ENCODE measurements at places on chromosomes 4 and X. TPM values are rescaled to one million over a fixed set of nuclear protein-coding genes. Genes with fewer than 3 reads are reported as not detected.

DNA sequence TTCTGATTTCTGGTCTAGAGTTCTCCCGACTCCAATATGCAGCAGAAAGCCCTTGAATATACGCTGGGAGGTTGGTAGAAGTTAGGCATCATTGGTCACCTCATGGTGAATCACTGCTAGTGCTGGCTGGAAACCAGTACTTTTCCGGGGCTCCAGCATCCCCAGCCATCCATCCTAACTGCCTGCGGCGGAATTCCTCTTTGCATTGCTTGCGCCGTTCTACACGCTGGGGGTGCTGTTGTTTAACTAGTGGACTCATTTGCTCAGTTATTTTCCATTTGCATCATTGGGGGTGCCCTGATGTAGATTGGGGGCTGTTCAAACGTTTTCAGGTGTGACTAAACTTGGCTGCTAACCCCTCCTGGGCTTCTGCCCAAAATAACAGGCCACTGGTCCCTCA, 23.3 kb upstream of the GPR50 start:
- DNase-seq, result no peak

- no peak for DNase-seq
These were observed 376.5 kb upstream of the MAD2L1 start for GRCh38 chr4:120443116-120443515.

DNA sequence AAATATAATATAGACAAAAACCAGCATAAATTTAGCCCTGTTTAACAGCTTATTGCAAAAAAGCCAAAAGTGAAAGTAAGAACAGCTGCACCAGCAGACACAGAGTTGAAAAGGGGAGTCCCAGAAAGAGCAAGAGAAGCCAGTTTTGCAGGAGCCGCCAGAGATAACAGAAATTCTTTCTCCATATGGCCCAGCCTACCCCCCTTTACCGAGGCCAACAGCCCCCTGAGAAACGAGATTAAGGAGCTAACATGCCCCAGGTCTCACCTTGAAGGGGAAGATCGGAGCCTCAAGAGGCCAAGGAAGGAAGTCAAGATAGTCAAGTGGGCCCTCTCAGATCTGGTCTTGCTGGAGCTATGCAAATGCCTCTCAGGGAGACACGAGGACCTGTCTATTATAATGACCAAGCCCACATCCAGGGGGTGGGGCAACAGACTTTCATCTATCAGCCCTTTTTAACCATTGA, 4.8 kb downstream of the ACOX3 start:
- no peak for DNase-seq

- no peak for DNase-seq
These were observed 3.0 kb downstream of the SASH3 start for GRCh38 chrX:129782706-129783105.

- no peak for DNase-seq
These were observed 835 bp upstream of the NFKB1 start for GRCh38 chr4:102500352-102500695.

DNA sequence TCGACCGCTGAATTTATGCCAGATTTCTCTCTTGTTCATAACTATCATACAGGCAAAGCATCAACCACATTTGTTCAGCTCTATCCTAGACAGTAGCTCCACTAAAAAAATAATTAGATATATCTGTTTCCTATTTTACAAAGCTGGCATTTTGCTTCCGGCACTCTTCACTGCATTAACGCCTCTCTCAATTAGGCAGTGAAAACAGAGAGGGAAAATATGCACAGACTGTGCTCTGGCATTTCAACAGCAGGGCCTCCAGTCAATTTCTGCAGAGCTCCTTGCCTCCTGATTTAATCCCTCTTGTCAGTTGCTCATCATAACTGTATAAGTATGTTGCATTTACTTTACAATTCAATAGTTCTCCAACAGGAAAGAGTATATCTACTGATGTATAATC, 666.9 kb upstream of the INTU start:
- no peak for DNase-seq

- no peak for DNase-seq
These were observed 119.4 kb downstream of the AFAP1 start for GRCh38 chr4:7820031-7820818.

GRCh38 chr4:152243896-152244595, 291.8 kb downstream of the FBXW7 start:
- no peak for DNase-seq

DNA sequence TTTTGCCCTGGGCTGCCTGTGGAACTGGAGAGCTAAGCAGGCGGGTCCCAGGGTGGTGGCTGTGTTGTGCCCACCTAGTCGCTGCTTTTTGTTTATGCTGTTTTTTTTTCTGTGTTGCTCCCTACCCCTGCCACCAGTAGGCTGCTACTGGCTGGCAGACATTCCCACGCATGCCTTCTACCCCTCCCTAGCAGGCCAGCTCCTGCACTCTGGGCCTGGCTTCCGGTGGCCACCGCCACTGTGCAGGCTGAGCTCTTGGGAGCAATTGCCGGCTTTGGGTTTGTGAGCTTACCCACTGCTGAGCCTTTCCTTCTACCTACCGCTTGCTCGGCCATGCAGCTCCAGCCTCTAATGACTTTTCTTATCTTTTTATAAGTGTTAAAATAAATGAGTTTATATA, 57.6 kb downstream of the RBM46 start:
- DNase-seq, result no peak

GRCh38 chrX:17072721-17073230, 126.3 kb downstream of the REPS2 start:
- DNase-seq, result no peak

GRCh38 chr4:183445097-183445428, 627 bp downstream of the CDKN2AIP start:
- DNase-seq, result no peak

DNA sequence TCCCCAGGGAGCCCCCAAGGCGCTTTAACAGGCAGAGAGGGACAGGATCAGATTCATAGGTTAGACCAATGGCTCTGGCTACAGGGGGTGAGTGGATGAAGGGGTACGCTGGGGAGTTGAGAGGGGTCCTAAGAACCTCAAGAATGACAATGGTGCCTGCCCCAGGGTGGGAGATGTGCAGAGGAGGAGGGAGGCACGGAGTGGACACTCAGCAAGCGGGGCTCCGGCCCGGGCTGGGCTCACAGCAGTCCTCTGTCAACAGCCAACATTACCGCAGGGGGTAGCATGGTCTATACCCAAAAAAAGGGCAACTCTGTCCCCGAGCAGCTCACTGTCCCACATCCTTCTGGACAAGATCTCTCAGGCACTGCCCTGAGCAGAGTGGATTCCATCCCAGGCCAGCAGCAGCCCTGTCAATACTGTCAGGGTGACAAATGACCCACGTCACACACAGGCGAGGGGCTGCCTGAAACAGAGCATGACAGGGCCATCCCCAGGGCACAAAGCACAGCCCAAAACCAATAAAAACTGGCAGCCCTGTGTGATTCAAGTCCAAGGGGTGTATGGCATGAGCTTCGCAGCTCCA, 47.7 kb upstream of the PPP2R2C start:
- DNase-seq, result no peak

- no peak for DNase-seq
These were observed 2337.6 kb downstream of the PCDH7 start for GRCh38 chr4:33057736-33058135.

- DNase-seq, result no peak
These were observed 1156.7 kb downstream of the FAM133A start for GRCh38 chrX:94830717-94831116.

GRCh38 chrX:10598540-10598939, 21.8 kb downstream of the MID1 start:
- no peak for DNase-seq

DNA sequence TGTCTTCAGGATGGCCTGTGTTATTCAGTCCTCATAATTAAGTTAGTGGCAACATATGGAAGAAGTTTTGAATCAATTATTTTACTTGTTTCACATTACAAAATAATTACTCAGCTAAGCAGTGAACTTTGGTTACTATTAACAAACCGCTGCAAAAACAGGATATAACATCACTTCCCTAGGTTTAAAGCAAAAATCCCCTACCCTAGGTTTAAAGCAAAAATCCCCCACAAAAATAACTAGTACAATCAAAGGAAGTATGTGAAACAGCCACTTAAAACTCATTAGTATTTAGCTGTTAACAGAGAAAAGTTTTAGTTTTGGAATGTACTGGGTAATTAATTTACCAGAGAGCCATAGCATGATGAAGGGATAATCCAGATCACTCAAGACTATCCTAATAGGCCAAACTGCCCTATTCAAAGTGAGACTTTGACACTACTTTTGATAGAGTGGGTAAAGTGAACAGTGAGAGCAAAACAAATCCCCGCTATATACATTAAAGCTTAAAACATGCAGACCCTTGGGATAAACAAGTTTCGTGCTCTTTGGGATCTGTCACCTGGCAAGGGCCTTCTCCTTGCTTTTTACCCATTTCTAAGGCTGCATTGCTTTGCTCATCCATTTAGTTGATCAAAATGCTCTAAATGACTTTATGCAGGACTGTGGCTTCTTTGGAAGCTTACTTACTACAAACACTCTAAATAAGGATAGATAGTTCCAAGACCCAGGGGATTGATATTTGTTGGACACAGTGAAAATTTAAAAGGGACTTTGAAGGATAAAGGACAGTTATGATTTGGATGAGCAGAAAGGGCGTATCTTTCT, 36.4 kb upstream of the GPR174 start:
- DNase-seq, result no peak

- no peak for DNase-seq
These were observed 6.7 kb upstream of the CITED1 start for GRCh38 chrX:72312311-72312940.

DNA sequence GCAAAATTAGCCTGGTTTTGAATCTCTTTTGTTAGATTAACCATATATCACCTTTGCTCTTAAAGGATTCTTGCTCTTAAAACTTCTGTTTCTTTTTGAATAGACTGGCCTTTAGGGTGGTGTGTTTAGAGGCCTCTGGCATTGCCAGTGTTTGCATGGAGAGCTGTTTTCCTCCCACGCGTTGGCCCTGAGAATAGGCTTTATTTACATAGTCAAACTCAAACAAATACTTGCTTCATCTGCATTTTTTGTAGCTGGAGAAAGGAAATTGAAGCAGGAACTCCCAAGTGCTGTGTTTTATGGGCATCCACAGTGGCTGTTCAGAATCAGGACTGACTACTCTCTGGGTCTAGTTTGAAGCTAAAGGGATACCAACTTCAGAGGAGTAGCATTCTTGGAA, 2.7 kb downstream of the SHROOM2 start:
- no peak for DNase-seq

DNA sequence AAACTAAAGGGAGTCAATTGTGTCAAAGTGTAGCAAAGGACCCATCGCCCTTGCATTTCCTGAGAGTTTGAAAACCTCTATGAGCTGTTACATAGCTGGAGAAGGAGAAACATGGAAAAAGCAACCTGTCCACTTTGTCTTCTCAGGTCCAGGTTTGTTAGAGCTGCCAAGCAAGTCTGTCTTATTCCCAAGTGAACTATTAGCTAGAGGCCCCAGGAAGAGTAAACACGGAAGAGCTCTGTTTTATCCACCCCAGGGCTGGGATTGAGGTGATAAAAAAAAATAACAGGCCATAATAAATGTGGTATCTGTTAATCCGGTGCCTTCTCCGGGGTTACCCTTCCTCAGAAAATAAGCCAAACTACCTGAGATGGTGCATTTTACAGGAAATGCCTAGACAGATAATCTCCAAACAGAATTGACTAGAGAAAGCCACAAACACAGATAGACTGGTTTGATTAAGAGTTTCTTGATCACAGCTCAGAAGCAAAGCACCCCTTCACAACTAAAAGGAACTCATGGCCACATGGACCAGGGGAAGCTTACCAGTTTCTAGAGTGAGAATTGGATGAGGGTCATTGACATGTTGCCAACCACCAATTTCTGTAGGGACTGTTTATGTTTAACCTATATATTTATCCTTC, 35.9 kb upstream of the RELL1 start:
- no peak for DNase-seq

- no peak for DNase-seq
These were observed 25.8 kb upstream of the PLA2G12A start for GRCh38 chr4:109755656-109756055.

DNA sequence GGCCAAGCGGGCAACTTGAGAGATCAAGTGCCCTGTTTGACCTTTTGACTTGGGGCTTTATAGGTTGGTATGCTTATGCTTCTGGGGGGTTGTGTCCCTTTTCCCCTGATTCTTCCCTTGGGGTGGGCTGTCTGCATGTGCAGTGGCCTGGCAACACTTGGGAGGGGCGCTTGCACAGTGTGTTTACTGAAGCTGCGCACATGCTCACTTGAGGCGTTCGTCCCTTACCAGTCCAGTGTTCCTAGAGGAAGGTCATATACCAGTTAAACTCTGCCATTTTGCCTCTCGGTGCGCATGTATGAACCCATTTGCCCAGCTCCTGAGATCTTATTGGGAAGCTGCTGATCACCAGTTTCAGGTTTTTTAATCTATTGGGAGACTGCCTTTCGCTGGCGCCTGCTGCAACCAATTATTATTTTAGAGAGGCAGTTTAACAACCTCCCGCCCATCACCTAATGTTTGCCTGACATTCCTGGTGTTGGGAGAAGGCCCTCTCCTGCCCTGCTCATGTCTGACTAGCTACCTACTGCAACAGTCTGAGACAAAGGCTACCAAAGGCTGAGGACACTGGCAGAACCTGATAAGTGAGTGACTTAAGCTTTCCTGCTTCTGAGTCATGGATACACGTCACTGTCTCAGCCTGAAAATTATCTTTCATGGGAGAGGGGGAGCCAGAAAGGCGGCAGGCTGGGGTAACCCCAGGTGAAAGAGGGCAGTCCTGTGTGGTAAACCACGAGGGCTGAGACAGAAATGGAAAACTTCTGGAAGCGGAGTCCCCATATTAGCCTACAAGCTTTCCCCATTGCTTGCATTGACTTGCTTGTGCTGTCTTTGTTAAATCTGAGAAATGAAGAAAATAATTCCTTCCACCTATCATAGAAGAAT, 97.6 kb downstream of the CPE start:
- peak; percentile 72 for DNase-seq

DNA sequence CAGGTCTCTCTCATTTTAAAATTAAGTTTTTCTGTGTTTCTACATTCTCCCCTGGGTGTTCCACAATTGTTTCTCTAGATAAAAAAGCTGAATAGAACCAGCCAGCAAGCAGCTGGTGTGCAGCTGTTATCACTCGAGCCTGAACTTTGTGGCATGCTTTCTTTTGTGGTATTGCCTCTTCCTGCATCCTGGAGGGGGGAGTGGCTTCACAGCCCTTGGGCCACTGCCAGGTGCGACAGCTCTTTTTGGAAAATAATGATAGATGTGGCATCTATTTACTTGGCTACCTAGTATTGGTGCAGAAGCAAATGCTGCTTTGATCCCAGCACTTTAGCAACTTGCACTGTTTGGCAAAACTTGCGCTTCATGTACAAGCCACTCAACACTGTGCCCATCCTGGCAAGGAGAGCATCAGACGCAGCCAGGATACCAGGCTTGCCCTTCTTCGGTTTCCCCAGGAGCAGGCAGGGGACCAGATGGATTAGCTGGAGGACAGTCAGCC, 69.4 kb downstream of the HMGB2 start:
- no peak for DNase-seq

GRCh38 chrX:30301208-30301607, 8.0 kb downstream of the NR0B1 start:
- DNase-seq, result no peak

GRCh38 chr4:188779581-188779980, 640.3 kb downstream of the TRIML1 start:
- DNase-seq, result no peak

GRCh38 chrX:14291666-14292500, 237.5 kb upstream of the GLRA2 start:
- no peak for DNase-seq

GRCh38 chrX:11629593-11630211, 36.0 kb downstream of the ARHGAP6 start:
- DNase-seq, result no peak

CXorf49 gene
- not detected for total RNA-seq

POU4F2 gene
- not detected for total RNA-seq

ARMCX5 gene
- total RNA-seq, result 11.7 TPM

ZDHHC15 gene
- not detected for total RNA-seq

RBM47 gene
- 22.2 TPM for total RNA-seq

ADGRG2 gene
- not detected for total RNA-seq

ENAM gene
- total RNA-seq, result not detected

PSMD10 gene
- 55.5 TPM for total RNA-seq

LIMCH1 gene
- 10.4 TPM for total RNA-seq
